ENCODE measurements at places on chromosomes 7 and 10. TPM values are rescaled to one million over a fixed set of nuclear protein-coding genes. Genes with fewer than 3 reads are reported as not detected.

- DNase-seq = no peak
These were observed 336.2 kb downstream of the PAXIP1 start for GRCh38 chr7:154666768-154667167.

DNA sequence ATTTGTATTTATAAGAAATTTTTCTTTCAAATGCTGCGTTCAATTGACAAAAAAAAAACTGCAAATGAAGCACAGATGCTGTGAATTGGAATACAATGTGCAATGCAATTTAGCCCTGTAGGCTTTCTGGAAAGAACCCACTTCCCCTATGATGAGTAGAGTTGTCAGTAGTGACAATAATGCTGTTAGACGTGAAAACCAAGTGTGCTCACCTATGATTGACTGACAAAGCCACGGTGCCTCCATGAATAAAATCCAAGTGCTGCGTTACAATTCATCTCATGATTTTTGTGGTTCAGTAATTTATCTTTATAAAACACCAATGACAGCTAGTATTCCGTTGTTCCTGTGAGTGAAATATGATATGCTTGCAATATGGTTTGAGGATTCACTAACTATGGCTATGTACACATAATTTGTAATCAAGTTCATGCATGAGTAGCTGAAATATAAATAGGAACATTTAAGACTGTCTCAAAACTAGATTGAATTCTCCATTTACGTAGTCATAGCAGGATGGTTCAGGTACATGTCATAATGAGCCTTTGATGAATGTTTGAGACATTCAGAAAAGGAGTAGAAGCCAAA lies 1160.3 kb downstream of the CNTNAP2 start:
- no peak for DNase-seq

- no peak for DNase-seq
These were observed 128.7 kb downstream of the ELAPOR2 start for GRCh38 chr7:86930554-86931307.

DNA sequence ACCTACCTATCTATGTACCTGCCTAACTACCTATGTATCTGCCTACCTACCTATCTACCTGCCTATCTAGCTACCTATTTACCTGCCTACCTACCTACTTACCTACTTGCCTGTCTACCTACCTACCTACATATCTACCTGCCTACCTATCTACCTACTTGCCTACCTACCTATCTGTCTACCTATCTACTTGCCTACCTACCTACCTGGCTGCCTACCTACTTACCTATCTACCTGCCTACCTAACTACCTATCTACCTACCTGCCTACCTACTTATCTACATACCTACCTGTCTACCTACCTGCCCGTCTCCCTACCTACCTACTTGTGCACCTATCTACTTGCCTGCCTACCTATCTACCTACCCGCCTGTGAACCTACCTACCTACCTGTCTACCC lies 68.7 kb upstream of the NPTX2 start:
- DNase-seq = no peak

CCDC172 gene
- polyA plus RNA-seq = not detected

DNA sequence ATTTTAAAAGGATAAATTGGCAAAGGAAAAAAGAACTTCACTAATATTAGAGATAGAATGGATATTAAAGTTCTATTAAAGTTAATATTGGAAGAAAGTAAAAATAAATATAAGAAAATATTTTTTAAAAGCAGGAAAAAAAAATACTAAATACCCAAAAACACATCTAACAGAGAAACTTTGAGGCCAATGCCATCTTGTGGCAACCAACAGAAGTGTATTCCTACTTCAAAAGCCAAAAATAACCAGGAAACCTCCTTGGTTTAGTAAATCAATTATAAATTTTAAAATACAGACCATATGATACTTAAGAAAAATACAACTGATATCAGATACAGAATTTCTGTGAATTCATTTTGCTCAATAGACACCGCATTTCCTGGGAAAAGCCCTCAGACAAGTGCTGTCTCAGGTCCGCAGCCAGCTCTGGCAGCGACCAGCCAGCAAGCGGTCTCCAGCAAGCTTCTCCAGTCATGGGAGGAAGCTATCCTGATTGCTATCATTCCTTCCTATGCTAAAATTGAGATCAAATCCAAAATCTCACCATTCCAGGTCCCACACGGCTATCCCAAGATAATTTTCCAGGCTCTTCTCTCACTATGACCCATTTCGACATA lies 65.3 kb downstream of the LMBR1 start:
- DNase-seq = no peak

TSPAN13 gene
- polyA plus RNA-seq = 35.1 TPM
